Immature natural killer cell (primary cell): ENCODE measurements at places on chromosomes 12 and 14. TPM values are rescaled to one million over a fixed set of nuclear protein-coding genes. Genes with fewer than 3 reads are reported as not detected.

DNA sequence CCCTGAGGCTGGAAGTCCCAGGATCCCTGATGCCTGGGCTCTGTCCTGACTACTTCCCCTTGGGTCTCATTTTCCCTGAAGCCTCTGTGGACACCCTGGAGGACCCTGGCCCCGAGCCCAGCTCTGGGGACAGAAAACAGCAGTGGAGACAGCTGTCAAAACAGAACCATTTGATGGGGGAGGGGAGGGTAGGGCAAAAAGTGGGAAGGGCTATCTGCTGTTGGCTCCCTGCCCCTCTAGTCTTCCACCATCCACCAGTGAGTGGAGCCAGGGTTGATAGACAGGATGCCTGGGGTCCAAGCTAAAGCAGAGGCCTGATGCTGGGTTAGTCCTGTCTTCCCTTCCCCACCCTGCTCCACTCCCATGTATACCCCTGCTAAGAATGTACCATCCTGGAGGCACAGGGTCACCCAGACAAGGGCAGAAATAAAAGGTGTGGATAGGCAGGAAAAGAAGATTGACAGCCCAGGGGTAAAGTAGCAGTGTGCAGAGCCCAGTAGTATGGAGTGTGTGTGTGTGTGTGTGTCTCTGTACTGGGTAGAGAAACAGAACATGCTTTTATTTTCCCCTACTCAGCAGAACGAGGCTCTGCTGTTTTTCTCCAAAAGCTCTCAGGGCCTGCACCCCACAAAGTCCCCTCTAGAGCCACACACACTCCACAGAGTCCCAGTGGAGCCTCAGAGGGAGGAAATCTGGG is 9.8 kb downstream of the ZNF385A start:
- no peak for DNase-seq

CD163L1 gene
- polyA plus RNA-seq = not detected

CDKL1 gene
- 9.9 TPM for polyA plus RNA-seq

GRCh38 chr14:102180248-102180998 is 40.7 kb downstream of the WDR20 start:
- no peak for DNase-seq

CMA1 gene
- polyA plus RNA-seq = not detected

DNA sequence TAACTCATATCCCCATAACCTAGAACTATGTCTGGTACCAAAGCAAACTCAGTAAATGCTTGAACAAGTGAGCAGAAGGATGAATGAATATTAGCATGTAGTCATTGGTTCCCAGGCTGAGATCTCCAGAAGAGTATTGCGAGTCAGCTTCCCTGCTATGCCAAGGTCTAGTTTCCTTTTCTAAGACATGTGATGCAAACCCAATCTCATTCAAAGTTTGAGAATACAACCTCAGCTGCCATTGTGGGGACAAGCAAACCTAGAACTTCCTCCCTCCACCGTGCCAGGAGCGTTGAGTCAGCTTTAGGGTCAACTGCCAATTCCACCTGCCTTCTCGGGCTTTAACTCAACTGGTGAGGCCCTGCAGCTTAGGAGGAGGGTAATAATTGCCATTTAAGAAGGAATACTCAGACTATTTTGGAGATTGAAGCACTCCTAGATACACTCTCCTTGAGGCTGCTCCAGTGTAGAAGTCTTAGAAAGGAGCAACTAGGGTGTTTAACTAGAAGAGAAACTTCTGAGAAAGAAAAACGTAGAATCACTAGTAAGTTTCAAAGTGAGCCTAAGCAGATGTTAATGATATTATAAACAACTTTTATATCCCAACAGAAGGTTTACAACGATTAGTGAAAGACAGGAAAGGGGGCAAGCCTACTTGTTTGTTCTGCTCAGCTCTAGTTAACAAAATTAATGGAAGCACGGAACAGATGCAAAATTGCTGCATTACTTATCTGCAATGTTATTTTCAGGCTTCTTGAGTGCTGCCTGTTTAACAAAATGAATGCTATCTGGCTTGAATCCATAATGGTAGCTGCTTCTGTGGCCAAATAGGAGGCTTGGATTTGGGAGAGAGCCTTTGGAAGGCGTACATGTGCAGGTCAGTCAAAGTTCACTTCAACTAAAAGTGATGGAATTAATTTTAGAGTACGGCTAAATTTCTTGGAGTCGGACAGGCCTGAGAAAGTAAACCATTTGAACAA is 96.9 kb downstream of the HELB start:
- DNase-seq = no peak

METTL1 gene
- polyA plus RNA-seq = 3.5 TPM

DNA sequence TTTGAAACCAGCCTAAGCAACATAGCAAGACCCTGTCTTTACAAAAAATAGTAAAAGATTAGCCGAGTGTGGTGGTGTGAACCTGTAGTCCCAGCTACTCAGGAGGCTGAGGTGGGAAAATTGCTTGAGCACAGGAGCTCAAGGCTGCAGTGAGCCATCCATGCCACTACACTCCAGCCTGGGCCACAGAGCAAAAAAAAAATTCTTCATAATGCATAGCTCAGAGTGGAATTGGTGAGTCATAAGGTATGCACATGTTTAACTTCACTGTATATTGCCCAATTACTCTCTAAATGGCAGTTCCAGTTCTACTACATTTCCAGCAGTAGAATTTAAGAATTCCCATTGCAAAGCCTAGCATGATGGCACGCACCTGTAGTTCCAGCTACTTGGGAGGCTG is 26.8 kb upstream of the CLIP1 start:
- DNase-seq = no peak

- DNase-seq = no peak
These were observed 36.4 kb upstream of the SYT10 start for GRCh38 chr12:33476058-33476457.
